NB4 (cell line): ENCODE measurements at places on chromosomes 4 and X.

- no peak for DNase-seq
These were observed 21.8 kb upstream of the AREG start for GRCh38 chr4:74423104-74423503.

GRCh38 chr4:67198727-67199126 lies 346.6 kb downstream of the CENPC start:
- DNase-seq, result peak; percentile 49

GRCh38 chrX:11103006-11103405 lies 8.1 kb upstream of the HCCS start:
- DNase-seq, result no peak

- peak; percentile 82 for DNase-seq
These were observed at the start of gene C4orf36 for GRCh38 chr4:86891762-86892635. TSS of gene C4orf36 (minus strand) at chr4:86892422. CDS start at chr4:86891520, 902 bp downstream.

GRCh38 chr4:3672465-3672831 lies 93.7 kb upstream of the ADRA2C start:
- no peak for DNase-seq

DNA sequence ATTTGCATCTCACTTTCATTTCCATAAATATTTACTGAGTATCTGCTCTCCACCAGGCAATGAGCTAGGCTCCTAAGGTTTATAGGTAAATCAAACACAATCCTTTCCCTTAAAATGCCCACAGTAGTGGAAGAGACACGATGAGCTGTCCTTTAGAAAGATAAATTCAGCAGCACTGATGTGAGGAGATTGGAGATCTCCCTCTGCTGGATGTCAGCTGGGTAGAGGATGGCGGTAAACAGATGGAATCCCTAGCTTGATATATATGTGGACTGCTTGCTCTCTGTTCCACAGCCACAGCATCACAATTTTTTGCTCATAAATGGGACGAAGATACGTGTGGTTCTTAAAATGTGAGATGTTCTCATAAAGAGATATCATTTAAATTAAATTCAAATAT lies 216.4 kb upstream of the RASGEF1B start:
- DNase-seq, result no peak

DNA sequence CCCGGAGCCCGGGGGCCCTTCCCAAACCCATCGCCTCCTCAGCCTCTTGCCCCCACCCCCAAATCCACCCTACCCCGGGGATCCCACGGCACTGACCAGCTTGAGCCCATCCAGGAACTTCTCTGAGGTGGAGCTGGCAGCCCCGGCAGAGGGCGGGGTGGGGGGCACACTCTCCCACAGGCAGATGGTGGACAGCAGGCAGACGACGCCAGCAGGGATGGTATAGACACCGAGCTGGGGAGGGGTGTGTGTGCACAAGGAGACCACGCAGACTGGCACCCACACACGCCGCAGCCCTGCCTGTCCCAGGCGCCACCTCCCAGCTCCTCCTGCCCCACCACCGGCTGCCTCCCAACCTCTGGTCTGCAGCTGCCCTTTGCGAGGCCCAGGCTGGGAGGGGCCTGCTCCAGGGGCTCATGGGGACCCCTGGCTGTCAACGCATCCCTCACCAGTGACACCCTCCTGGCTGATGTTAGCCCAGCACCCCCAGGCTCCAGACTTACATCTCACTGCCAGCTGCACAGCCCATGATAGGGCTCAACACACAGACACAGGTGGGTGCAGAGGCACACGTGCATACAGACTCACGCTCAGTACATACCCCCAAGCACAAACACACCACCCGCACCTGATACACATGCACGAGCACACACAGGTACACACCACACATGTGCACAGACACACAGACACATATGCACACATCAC lies 4.2 kb downstream of the SLC49A3 start:
- DNase-seq, result no peak

- DNase-seq, result no peak
These were observed 53.4 kb downstream of the ABCG2 start for GRCh38 chr4:88104902-88105610.

DNA sequence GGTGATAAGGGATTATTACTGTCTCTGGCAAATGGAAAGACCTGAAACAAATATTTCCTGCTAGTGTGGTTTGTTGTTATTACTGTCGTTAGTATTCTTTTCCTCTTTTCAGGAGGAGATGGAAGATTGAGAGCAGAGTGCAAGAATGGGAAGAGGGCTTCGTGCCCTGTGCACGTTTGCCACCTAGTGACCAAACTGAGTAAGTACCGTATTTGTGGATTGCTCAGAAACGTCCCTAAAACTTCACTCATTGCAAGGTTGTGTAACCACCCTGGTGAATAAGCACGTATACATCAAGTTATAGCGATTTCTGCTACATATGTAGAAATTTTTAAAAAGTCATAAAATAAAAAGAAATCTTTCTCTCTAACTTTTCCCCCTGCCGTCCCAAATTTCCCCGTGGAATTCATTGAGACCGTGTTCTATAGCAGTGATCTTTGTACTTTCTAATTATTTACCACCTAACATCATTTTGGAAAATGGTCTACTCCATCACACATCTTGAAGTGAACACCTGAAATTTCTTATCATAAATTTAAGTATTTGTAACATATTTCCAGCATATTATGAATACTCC lies 24.3 kb downstream of the LINC00632 start:
- peak; percentile 58 for DNase-seq

DNA sequence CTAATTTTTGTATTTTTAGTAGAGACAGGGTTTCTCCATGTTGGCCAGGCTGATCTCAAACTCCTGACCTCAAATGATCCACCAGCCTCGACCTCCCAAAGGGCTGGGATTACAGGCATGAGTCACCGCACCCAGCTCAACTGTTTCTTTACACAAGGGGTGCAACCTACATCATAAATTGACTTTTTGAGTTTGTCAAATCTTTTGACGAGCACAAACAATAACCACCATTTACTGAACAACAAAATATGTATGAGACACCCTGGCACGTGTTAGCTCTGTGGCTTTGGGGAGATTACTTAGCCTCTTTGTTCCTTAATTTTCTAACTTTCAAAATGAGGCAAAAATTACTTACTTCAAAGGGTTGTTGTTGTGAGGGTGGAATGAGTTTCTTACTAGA lies 23.5 kb upstream of the SLC34A2 start:
- no peak for DNase-seq

DNA sequence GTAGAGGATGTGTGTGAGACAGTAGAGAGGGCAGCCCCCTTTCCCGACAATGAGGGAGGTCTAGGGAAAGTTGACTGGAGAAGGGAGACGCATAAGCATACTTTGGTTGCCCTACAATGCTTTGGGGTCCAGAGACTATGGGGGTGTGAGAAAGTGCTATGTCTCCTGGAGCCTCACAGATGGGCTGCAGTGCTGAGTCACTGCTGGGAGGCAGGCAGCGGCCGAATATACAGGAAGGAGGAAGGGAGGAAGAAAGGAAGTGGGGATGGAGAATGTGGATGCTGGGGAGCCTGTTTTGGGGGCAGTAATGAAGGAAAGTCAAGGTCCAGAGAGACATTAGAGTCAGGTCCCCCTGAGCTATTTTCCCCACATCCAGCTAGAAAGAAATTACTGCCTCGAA lies 12.7 kb downstream of the DRP2 start:
- no peak for DNase-seq

- no peak for DNase-seq
These were observed 26.8 kb downstream of the ANXA10 start for GRCh38 chr4:168119100-168119499.

- no peak for DNase-seq
These were observed 130.5 kb upstream of the TTC29 start for GRCh38 chr4:147076179-147076578.

- no peak for DNase-seq
These were observed 31.8 kb downstream of the MSL3 start for GRCh38 chrX:11789809-11790208.
